ENCODE measurements at places on chromosomes 16 and 17.

DNA sequence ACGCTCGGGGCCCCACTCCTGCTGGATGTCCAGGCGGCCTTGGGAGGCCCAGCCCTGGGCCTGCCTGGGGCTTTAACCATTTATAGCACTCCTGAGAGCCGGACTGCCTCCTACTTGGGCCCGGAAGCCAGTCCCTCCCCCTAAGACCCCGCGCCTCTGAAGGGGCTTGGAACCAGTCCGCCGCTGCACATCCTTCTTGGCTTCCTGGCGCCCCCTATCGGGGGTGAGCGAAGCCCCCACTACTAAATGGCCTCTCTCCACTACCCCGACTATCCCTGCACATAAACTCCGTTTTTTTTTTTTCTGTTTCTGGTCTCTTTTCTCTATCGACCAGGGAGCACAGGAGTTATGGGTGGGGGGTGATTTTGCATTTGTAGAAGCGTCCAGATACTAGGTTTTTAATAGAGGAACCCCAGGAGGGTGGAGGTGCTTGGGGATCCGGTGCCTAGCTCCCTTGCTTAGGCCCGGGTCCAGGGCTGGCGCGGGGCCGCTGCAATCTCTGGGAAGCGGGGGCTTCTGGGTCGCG lies 633 bp upstream of the NOL3 start:
- no peak for DNase-seq

DNA sequence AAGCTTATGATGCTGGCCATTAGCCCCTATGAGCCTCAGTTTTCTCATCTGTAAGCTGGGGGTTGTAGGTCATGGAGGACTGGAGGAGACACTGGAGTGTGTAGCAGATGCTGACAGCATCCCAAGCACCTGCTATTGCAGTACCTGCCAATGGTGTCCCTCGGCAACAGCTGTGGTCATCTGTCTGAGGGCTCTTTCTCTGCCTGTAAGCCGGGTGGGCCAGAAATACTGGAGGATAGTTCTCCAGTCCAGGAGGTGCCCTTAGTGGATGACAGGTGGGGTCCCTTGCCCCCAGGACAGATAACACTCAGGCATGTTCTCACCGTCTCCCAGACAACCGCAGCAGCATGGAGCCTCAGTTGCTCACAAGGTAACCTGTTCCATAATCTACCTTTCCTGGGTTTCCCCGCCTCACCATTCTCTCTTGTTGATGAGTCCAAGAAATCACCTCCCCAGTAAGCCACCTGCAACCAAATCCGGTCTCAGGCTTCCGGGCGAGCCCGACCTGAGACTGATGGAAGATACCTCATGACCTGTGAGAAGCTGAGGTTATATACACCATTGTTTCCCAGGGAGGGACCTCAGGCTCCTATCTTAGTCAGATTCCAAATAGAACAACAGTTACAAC lies 23.8 kb downstream of the NLRP1 start:
- no peak for DNase-seq

DNA sequence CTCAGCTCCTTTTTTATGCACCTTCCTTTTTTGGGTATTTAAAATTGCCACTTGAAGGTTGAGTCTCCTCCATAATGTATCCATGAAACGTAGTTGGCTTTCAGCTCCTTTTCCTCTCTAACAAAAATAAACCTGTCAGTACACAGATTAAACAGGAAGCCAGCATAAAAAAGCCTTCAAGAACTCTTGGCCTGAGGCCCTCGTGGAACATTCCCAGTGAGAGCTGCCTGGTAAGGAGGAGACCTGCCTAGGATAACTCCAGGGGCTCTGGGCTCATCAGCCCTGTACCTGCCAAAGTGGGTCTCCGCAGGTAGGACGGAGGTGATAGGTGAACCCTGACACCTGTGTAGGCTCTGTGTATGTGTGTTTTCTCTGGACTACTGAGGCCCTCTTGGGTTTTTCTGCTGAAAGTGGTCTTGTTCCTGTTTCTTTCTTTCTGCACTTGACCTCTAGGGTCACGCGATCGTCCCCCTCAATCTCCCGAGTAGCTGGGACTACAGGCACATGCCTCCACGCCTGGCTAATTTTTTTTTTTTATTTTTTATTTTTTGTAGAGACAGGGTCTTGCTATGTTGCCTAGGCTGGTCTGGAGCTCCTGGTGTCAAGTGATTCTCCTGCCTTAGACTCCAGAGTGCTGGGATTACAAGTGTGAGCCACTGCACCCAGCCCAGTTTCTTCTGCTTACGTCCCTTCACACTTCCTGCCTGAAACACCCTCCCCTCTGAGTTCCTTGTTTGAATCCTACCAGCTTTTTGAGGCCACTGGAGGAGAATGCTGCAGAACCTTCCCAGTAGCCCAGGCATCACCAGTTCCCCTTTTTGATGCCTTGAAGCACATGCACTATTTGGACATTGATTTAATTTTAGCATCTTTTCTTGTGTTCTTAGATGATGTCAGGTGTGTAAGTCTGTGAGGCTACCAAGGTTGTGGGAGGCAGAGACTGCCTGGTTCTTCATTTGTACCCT lies 9.8 kb downstream of the PGS1 start:
- DNase-seq, result no peak

GRCh38 chr17:41724476-41725050 lies 9.9 kb downstream of the HAP1 start:
- DNase-seq, result no peak

DNA sequence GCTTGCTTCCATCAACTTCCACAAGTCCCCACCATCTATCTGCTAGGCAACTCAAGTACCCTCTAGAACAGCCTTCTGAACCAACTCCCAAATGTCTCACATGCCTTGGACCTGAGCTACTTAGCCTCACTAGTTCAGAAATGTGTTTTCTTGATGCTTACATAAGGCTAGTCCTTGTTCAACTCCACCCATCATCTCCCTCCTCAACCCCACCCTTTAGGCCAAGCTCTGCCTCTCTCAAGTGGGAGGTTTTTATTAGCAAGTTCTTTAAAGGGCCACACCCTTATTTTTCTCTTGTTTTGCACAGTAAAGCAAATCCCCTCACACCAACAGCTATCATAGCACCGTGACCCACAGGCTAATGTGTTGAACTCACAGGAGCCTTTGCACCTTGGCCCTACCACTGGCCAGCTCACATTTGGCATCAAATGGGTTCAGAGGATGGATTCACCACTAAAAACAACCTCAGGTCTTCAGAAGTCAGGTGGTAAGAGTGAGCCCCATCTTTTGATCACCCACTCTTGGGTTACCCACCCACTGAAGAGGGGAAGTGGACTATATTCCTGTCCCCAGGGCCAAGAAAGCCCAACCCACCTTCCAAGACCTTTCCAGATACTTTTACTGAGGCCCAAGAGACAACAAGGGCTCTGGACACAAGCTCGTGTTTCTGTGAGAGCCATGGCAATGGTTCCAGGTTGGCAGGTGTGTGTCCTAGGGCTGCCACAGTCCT lies 12.2 kb downstream of the PIK3R5 start:
- no peak for DNase-seq

GRCh38 chr17:41635121-41636097 lies 11.0 kb upstream of the KRT17 start:
- DNase-seq, result no peak

- DNase-seq, result peak; percentile 87
Measured at GRCh38 chr16:19138601-19139000, 24.8 kb downstream of the ITPRIPL2 start.

GRCh38 chr16:2364638-2365210 lies 24.2 kb upstream of the ABCA3 start:
- no peak for DNase-seq

- no peak for DNase-seq
Measured at GRCh38 chr17:49055181-49055927, 58.2 kb downstream of the IGF2BP1 start.

GRCh38 chr17:55540414-55541091 lies 29.3 kb upstream of the SMIM36 start:
- DNase-seq, result no peak

- no peak for DNase-seq
Measured at GRCh38 chr17:74190154-74190553, 13.3 kb upstream of the RPL38 start.

DNA sequence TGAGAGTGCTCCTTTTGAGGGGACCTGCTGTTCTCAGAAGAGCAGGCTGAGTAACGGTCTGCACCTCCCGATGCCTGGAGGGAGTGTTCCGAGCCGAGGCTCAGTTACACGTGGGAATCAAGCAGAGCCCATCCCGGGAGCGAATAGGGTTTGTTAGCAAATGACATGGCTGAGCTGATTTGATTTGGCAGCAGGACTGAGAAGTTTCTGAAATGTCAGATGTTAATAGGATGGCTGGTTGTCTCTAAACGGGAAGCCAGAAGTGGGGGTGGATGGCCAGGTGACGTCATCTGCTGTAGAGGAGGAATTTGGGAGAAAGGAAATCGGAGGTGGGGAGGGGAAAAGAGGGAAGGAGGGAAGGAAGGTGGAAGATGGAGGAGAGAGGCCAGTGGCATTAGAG lies 128.0 kb downstream of the RAP1GAP2 start:
- no peak for DNase-seq

DNA sequence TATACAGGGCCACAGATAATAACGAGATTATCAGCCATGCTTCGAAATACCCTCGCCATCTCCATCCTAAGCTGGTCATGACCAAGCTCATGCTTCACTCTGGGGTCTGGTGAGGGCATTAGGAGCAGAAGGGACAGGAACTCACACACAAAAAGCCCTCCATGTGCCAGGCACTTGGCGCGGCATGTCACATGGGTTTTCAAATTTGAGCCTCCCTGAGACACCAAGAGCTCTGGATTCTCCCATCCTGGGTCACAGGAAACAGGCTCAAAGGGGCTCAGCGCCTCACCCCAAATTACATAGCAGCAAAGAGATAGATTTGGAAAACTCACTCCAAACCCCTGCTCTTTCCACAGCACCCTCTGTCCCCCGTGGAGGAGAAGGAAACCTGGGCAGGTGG lies 239.5 kb downstream of the GSG1L start:
- no peak for DNase-seq

DNA sequence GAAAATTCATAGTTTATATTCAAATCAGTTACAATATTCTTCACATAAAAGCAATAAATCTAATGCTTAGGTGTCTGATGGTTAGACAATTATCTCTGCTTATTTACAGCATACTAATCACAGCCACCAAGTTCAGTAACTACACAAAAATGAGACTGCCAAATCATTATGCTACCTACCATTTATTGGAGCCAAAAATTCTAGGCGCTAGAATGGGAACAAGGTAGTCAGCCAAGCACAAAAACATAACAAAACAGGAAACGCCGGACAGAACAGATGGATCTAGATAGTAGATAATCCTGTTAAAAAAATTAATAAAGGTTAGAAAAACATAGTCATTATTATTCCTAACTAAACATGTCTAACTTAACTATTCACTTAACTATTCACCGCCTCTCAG lies 3.6 kb downstream of the ARL6IP1 start:
- DNase-seq, result no peak

DNA sequence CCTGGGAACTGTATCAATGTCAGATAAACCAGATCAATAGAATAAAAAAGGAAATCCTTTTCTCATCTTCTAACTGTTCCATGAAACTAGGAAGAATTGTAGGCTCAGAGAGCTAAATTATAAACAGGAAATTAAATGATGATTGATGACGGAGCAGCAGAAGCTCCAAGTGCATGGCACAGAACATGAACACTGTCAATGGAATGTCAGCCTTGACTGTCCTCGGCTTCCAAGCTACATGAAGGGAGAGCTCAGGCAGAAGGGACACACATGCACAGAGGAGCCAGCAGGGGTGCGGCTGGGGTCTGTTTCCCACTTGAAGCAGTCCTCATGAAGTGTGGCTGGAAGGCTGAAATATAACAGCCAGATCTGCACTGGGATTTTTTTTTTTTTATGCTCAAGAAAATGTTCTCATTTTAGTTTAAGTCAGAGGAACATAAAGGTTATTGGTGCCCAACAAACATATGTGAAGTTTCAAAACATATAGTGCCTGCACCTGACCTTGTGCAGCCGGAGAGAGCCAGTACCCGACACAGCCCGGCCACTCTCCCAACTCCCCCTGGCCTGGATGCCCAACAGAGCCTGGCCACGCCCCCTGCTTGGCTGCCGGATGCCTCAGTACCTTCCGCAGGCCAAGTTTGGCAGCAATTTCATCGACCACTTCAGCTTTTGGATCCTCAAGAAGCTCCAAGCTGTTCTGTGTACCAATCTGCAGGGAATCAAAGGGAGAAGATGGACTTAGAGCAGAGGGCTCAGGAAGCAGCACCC lies 37.0 kb downstream of the NPLOC4 start:
- no peak for DNase-seq

DNA sequence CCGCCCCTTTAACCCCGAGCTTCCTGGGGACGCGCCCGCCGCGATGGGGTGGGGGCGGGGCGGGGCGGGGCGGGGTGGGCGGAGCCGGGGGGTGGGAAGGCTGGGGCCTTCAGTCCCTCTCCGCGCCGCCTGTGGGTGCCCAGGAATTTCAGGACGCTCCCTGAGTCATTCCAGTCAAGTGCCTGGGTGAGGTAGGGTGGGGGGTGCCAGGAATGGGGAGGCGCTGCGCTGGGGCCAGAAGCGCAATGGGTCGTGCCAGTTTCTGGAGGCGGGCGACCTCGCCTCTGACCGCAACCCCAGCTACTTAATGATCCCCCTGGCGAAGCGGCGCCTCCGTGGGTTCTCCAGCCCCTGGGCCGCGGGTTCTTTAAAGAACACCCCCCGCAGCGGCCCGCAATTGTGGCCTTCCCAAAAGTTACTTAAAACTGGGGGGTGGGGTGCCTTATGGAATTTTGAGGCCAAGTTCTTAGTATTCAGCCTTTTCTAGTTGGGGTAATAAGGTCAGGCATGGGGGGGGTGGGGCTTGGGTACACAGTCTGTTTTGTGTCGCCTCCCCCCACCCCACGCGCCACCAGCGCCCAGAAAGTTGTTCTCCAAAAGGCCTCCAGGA lies 826 bp upstream of the GSE1 start:
- peak; percentile 76 for DNase-seq

- no peak for DNase-seq
Measured at GRCh38 chr17:43958748-43959352, 5.1 kb upstream of the PYY start.

DNA sequence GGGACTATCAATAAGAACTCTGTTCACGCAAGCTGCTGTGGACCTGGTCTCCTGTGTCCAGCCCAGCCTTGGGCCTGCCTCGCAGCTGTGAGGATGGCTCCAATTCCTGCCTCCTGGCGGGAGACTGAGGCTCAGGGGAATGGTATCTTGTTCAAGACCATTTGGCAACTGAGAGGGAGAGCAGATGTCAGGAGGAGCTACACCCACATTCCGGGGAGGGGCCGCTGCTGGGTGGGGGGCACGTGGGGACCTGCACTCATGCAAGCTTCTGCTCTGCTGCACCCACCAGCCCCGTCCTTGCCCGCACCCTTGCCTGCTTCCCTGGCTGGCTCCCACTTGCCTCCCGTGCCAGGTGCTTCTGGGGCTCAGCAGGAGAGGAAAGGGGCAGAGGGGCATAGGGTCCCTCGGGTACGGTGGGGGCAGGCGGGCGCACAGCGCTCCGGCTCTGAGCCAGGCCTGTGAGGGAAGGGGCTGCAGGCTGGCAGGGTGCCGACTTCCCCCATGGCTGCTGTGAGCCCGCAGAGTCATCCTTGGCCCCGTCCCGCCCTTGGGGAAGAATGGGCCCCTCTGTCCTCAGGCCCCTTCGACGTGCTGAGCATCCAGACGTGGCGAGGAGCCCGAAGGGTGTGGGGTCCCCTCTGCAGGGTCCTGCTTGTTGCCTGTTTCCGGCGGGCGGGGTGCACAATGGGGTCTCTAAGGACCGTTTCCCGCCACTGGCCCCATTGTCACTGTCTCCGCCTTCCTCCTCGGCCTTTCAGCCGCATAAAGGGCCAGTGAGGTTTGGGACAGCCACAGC lies 2.7 kb downstream of the METRN start:
- DNase-seq, result no peak

GRCh38 chr17:10266296-10266876 lies 68.0 kb upstream of the GAS7 start:
- DNase-seq, result no peak

- peak; percentile 95 for DNase-seq
Measured at GRCh38 chr17:57255776-57256681, at the start of gene MSI2. Gene MSI2 (plus strand): TSS chr17:57256523. CDS start chr17:57256743, 220 bp downstream.
